ENCODE measurements at places on chromosomes 7 and 10. TPM values are rescaled to one million over a fixed set of nuclear protein-coding genes. Genes with fewer than 3 reads are reported as not detected.

PCLO gene
- total RNA-seq = 2.9 TPM

PAPOLB gene
- under 0.01 TPM for total RNA-seq

ASB15 gene
- not detected for total RNA-seq

CYP3A7 gene
- not detected for total RNA-seq

PDZD7 gene
- 2.6 TPM for total RNA-seq

ZNF804B gene
- not detected for total RNA-seq

VWDE gene
- total RNA-seq = under 0.01 TPM

ZFYVE27 gene
- total RNA-seq = 8.7 TPM

XRCC2 gene
- total RNA-seq = 2.8 TPM

HMX2 gene
- total RNA-seq = not detected

TRPV6 gene
- total RNA-seq = not detected

NMT2 gene
- total RNA-seq = 50.2 TPM

CXCL12 gene
- total RNA-seq = 76.7 TPM

GRID2IP gene
- not detected for total RNA-seq

CRPPA gene
- total RNA-seq = 0.89 TPM

AKR1C4 gene
- total RNA-seq = not detected

SPDYE8 gene
- not detected for total RNA-seq

DNAH11 gene
- total RNA-seq = 1.4 TPM

SLC29A4 gene
- 0.86 TPM for total RNA-seq

ZNF775 gene
- total RNA-seq = 5.7 TPM

R3HCC1L gene
- total RNA-seq = 9.0 TPM

BMPR1A gene
- total RNA-seq = 24.5 TPM

GARIN1A gene
- total RNA-seq = not detected

HOXA4 gene
- total RNA-seq = not detected

KCNK18 gene
- total RNA-seq = not detected

TSPAN33 gene
- total RNA-seq = 2.6 TPM

SP8 gene
- not detected for total RNA-seq
